ENCODE measurements at places on chromosomes 3 and 15. TPM values are rescaled to one million over a fixed set of nuclear protein-coding genes. Genes with fewer than 3 reads are reported as not detected.

CKMT1B gene
- polyA plus RNA-seq: not detected

MYD88 gene
- 43.9 TPM for polyA plus RNA-seq

- peak; percentile 44 for DNase-seq
Measured at GRCh38 chr3:56467108-56467507, 1.2 kb downstream of the ERC2 start.

- DNase-seq: no peak
Measured at GRCh38 chr3:28624084-28624483, 275.5 kb upstream of the AZI2 start.

DNA sequence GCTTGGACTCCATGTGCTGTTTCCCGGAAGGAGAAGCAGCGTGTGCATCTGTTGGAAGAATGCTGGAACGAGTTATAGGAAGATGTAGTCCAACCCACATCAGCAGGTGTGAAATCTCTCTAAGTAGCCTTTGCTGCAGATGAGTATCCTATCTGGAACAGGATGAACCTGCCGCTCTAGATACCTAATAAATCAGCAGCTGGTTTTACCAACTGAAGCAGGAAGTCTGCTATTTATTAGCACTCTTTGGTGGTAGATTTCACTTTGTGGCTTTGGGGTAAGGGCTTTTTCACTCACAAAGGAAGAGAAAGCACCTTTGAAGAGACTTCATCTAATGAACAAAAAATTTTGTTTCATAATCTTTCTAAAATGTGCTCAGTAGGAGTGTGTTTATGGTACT lies 66.4 kb downstream of the DCUN1D1 start:
- DNase-seq: no peak

DNA sequence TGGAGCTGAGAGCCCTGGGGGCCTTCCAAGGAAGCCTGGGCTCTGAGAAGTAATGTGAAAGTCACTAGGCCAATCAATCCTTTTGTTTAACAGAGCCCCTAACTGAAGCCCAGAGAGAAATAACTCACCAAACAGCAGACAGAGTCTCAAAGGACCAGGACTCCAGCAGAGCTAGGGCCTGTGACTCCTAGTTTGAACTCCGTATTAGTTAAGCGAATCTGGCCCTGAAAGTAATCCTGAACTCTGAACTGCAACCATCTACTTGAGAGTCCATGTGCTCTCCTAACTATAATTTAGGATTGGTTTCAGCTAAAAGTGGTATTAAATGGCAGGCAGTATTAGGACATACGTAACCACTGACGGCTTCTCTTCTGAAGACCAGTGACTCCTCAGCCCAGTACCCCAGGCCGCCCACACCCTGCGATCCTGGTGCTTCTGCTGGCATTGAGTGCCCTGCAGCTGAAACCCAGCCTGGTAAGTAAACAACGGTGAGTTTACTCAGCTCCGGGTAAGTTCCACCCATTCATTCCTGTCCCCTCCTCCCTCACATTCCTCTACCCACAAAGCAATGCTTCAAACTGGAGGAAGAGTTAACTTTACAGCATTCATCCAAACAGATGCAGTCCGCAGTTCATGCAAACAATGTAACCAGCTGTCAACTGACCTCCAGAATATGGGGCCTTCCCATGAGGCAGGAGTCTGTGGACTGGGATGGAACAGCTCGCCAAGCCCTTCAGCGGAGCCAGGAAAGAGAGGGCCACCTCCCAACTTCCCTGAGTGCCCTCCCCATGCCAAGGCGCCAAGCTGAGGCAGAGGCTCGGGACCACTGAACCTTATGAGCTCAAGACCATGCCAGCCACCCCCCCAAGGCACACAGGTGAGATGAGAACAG lies 7.3 kb downstream of the MYO5C start:
- peak; percentile 48 for DNase-seq

DNA sequence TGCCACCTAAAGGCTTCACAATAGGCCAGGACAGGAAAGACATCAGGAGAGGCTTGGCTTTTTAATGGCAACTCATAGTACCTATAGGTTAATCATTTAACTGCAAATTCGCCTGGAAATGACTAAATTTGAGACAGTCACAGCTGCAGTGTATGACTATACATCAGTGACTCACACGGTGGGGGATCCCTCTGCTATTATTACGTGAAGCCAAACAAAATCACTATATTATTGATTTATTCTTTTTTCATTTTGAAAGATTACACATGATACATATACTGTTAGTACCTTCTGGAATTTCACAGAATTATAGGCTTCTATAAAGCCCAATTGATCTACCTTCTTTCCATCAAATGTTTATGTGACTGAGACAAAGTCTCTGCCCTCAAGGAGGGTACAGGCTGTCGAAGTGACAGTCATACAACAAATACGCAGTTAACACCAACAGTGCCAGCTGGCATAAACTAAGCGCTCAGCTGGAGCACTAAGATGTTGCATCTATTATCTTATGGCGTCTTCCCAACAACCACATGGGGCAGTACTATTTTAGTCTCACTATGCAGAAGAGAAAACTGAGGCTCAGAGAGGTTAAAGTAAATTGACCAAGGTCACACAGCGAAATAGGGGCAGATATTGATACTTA lies 82.0 kb upstream of the LMOD3 start:
- no peak for DNase-seq

DNA sequence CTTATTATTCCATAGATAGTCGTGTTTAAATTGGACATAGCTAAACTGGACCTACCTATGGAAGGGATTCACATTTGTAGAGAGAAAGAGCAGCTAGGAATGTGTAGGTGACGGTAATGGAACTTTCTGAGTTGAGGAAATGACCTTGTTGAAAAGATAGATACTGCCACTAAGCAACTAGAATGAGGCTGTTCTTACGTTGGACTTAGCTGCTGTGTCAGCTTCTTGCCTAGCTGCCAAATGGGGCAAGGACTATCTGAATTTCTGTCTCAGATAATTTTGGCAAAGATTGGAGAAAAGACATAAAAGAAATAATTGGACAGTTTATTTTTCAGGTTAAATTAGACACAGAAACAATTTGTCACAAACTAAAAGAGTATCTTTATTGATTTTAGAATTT lies 68.8 kb downstream of the MEF2A start:
- DNase-seq: no peak

DNA sequence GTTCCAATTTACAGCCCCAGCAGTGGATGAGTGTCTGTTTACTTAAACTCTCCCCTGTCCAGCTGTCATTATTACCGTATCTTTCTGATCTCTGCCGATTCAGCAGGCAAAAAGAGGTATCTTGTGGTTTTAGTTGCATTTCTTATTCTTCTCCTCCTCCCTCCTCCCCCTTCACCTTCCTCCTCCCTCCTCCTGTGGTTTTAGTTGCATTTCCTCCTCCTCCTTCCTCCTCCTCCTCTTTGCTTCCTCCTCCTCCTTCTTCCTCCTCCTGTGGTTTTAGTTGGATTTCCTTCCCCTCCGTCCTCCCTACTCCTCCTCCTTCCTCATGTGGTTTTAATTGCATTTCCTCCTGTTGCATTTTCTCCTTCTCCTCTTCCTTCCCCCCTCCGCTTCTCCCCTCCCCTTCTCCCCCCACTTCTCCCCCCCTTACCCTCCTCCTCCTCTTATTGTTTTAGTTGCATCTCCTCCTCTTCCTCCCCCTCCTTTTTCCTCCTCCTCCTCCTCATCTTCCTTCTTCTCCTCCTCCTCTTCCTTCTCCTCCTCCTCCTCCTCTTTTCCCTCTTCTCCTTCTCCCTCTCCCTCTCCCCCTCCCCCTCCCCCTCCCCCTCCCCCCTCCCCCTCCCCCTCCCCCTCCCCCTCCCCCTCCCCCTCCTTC lies 25.3 kb upstream of the VPS33B start:
- no peak for DNase-seq

DNA sequence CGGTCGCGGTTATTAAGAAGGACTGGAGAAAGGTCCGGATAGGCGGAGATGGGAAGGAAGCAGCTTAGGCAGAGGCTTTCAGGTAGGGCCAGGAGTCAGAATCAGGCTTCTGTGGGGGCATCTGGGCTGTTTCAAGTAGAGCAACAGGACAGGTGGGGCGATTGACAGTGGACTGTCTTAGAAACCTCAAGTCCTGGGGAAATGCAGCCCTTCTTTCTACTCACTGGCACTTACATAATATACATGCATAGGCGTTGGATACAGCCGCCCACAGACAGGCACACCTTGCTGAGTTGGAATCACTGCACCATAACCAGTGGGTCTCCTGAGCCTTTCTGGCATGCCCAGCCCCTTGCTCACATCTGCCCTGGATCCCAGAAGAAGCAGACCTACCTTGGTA lies 730 bp downstream of the MYD88 start:
- no peak for DNase-seq

GRCh38 chr3:118001380-118001779 lies 1033.3 kb downstream of the IGSF11 start:
- DNase-seq: no peak

- DNase-seq: no peak
Measured at GRCh38 chr3:14889943-14890342, 57.4 kb upstream of the NR2C2 start.

Measured in right lung (tissue), 10 donors.